Left hindlimb (tissue), 1 donor: ENCODE measurements at places on chromosomes 6 and 20.

GRCh38 chr6:167324111-167324510, 775 bp upstream of the TTLL2 start:
- DNase-seq, result no peak

DNA sequence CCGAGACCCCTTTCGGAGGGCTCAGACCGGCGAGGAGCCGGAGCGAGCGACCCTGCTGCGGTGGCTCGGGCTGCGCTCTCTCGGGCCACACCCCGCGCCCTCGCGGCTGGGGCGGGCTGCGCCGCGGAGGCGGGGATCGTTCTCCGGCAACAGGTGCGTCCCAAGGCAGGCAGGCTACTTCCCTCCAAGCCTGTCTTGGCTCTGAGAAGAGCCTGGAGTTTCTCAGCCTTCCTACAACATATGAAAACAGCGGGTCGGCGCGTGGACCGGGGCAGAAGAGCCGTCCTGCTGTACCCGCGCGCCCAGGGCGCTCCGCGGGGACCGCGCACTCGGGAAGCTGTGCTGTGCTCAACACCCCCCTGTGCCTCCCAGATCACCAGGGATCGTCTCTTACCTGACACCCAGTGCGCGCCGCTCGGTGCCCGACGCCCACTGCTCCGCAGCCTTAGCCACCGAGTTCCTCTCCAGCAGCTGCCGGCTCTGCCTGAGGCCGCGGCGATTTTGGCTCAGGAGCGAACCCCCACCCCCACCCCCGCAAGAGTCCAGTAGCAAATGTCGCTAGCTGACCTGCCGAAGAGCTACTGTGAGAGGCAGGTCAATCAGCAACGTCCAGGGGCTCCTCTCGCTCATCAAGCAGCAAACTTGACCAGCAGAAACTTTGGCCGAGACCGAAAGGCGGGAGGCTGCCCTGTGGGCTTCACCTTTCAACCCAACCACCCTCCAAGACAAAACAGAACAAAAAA, 3.7 kb upstream of the OLIG3 start:
- DNase-seq, result peak; percentile 31

- DNase-seq, result no peak
These were observed 39.3 kb upstream of the TRAM2 start for GRCh38 chr6:52616059-52616690.

- no peak for DNase-seq
These were observed 151.2 kb upstream of the PTPN1 start for GRCh38 chr20:50358971-50359370.

GRCh38 chr6:105746509-105746908, 339.6 kb upstream of the PRDM1 start:
- DNase-seq, result no peak

GRCh38 chr20:46011631-46012482, 3.1 kb downstream of the MMP9 start:
- no peak for DNase-seq

- no peak for DNase-seq
These were observed 143.0 kb upstream of the TSHZ2 start for GRCh38 chr20:52829111-52829510.

- no peak for DNase-seq
These were observed 579.5 kb upstream of the HTR1E start for GRCh38 chr6:86357877-86358276.

GRCh38 chr6:138543657-138544056, 44.4 kb upstream of the NHSL1 start:
- no peak for DNase-seq

GRCh38 chr20:48745330-48745729, 82.5 kb downstream of the PREX1 start:
- DNase-seq, result no peak

DNA sequence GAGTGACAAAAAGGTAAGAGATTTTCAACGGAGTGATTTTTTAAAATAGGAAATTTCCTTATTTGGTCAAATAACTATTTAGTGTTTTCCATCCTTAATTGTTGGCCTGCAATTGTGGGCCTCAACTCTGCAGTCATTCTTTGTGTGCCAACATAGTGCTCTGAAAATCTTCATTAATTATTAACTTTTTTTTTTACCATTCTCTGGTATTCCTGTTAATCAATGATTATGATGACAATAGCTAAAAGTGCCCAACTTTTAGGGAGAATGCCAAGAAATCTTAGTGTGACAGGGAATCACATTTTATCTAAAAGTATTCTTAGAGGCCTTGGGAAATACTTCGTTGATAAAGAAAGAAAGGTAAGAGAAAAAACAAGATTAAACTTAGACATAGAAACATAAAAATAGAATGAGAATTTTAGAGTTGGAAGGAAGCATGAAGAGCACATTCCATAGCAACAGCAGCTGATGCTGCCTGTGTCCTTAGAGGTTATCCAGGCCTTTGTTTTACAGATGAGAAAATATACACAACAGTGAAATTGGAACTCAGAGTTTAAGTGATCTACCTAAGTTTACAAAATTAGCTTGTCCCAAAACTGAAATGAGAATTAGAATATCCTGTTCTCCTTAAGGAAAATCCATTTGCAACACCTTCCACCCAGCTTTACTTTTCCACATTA, 1.2 kb downstream of the GPRC6A start:
- DNase-seq, result no peak

- DNase-seq, result no peak
These were observed 37.5 kb upstream of the PHACTR3 start for GRCh38 chr20:59566631-59567524.

DNA sequence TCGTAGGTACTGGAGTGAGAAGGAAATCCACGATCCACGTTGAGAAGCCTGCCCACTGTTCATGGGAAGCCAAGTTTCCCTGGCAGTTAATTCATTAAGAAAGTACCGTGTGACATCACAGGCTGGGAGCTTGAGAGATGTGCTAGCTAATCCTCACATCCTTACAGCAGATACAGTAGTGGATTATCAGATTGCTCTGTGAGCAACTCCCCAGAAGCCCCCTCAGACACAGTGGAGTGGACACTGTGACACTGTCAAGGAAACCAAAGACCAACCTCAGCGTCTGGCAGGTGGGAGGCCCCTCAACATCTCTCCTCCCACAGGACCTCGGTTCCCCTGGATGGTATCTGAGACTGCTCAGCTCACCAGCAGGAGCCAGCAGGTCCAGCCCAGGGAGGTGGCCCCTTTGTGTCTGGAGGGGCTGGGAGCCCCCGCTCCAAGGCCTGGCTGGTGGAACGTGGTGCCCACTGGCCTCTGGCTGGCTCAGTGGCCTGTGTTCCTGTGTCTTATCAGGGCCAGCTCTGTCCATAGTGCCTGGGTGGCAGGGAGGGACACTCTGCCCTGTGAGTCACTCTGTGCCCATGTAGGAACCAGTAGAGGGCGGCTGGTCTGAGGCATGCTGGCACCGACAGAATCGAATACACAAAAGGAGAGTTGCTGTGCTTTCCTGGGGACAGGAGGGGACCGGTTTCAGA, 7.2 kb downstream of the PYGB start:
- no peak for DNase-seq

- DNase-seq, result no peak
These were observed 580.3 kb upstream of the ADGRB3 start for GRCh38 chr6:68054756-68055155.

DNA sequence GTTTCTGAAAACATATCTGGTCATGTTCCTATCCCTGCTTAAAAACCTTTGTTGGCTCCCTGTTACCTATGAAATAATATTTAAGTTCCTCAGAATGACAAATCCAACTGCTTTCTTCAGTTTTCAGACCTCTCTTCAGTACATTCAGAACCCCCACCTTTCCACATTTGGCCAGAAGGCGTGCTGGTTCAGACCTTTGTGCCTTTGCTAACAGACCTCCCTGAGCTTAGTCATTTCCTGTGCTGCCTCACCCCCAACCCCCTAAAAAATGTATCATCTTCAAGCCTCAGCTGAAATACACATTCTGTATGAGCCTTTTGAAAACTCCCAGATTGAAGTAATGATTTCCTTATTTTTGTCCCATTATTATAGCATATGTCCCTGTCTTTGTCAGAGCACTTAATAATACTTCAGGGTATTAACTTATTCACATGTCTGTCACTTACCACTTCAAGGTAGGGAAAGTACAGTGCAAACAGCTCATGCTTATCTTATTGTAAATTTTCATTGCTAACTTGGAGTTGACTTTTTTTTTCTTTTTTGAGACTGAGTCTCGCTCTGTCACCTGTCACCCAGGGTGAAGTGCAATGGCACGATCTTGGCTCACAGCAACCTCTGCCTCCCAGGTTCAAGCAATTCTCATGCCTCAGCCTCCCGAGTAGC, 19.7 kb downstream of the FAM217A start:
- no peak for DNase-seq

GRCh38 chr20:57622579-57623381, 2.6 kb upstream of the ZBP1 start:
- no peak for DNase-seq

DNA sequence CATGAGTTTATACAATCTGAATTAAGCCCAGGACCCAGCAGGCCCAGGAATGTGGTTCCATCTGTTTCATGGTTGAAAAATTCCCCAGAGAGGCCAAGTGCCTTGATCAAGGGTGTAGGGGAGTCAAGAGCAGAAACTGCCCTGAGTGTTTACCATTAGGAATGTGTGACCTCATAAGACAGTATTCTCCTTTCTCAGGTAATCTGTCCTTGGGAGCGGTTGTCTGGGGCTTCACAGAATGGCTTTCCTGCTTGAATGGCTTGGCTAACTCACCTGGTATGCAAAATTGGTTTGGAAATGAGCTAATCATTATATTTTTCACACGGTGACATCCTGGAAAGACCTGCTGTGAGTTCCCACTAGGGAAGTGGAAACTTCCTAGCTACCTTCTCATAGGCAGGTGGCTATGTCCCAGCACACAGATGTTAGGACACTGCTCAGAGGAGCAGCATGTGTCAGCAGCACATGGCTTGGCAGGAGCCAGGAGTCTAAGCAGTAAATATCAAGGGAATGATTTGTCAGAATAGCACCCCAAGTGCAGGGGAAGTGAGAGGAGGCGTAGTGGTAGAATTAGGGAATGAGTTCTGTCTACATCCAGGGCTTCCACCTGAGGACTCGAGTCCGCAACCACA, 17.7 kb downstream of the CLIC5 start:
- no peak for DNase-seq

DNA sequence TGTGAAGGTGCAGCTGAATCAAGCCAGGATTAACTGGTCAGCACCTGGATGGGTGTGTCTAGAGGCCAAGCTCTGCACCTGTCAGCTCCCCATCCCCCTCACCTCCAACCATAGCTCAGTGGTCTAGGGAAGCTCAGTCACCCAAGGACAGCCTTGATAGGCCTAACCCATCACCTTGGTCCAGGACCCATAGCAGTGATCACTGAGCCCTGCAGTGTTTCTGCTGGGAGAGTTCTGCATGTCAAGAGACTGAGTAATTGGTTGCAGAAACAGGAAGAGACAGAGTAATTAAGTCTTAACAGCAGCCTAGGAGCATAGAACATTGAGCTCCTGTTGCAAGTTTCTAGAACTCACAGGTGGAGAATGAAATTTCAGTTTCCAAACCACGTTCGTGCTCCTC, 18.7 kb upstream of the RALGAPB start:
- DNase-seq, result no peak

GRCh38 chr20:20793591-20793990, 81.1 kb upstream of the RALGAPA2 start:
- DNase-seq, result no peak

GRCh38 chr6:19865178-19865577, 28.0 kb downstream of the ID4 start:
- no peak for DNase-seq

DNA sequence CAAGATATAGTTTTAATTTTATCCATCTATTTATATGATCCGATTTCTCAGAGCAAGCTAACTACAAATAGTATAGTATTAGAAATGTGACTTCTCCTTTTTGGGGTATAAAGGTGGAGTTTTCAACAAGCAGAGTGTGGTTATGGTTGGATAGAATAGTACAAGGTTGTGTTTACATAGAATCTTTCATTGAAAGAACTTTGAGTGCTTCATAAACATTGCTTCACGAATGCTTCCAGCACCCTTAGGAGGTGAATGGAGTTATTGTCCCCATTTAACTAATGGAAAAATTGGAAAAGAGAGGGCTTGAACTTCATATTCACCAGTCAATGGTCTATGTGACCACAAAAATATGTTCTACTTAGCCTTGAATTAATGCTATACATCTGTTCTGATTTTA, 134.1 kb upstream of the CITED2 start:
- DNase-seq, result no peak

GRCh38 chr20:58876437-58876836, 23.9 kb downstream of the GNAS start:
- no peak for DNase-seq

- DNase-seq, result no peak
These were observed 783.4 kb upstream of the CHD6 start for GRCh38 chr20:42401613-42402012.

- DNase-seq, result no peak
These were observed 14.9 kb downstream of the SYCP2L start for GRCh38 chr6:10901770-10902169.

DNA sequence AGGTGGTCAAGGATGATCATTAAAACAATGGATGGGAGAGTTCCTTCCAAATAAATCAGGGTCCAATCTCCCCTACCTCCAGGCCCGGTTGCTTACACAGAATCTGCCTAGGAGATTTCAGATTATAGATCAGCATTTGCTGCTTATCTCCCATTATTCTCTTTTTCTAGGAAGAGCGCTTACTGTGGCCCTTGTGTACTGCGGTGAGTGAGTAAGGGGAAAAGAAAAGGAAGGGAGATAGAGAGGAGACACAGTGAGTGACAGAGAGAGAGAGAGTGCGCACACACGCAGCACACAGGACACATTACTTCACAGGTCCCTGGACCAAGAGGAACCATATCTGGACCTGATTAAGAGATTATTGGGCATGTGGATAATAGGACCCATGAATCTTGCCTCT, 6.2 kb downstream of the LATS1 start:
- no peak for DNase-seq

GRCh38 chr20:62220666-62221568, 839 bp upstream of the HRH3 start:
- DNase-seq, result no peak

- no peak for DNase-seq
These were observed 120.2 kb upstream of the BEND3 start for GRCh38 chr6:107235511-107235910.

- no peak for DNase-seq
These were observed 12.0 kb downstream of the UBD start for GRCh38 chr6:29547573-29547972.

- no peak for DNase-seq
These were observed 140.3 kb downstream of the COL12A1 start for GRCh38 chr6:75065523-75065922.

GRCh38 chr20:62603021-62603906, 39.0 kb upstream of the SLCO4A1 start:
- no peak for DNase-seq

- peak; percentile 54 for DNase-seq
These were observed 8.3 kb downstream of the PI16 start for GRCh38 chr6:36962874-36963273.

GRCh38 chr20:1661542-1662299, 4.1 kb upstream of the SIRPG start:
- DNase-seq, result peak; percentile 32

GRCh38 chr6:107604549-107604948, 114.6 kb downstream of the SOBP start:
- no peak for DNase-seq

DNA sequence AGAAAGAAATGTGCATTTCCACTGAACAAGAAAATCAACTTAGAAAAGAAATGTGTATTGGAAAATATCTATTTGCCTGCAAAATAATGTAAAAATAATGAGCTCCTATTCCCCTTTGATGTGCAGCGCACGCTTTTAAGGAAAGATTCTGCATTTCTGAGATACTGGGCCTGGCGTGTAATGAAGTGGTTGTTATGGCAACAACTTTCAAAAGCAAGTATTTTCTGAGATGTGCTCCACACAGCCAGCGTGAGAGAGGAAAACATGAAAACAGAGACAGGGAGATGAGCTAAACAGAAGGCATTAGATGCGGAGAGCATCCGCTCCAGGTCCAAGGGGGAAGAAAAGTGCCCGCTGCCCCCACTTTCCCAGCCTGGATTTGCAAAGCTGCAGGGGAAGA, 39.1 kb upstream of the GTSF1L start:
- DNase-seq, result no peak
